ENCODE measurements at places on chromosomes 5 and 9. TPM values are rescaled to one million over a fixed set of nuclear protein-coding genes. Genes with fewer than 3 reads are reported as not detected.

The PCDHGB2 gene
- not detected for polyA plus RNA-seq

The SPINK13 gene
- 0.43 TPM for polyA plus RNA-seq

The RANBP17 gene
- polyA plus RNA-seq = 2.0 TPM

The PCDHB9 gene
- polyA plus RNA-seq = 0.47 TPM

The MZB1 gene
- polyA plus RNA-seq = 1.2 TPM

The CCDC187 gene
- 0.84 TPM for polyA plus RNA-seq

DNA sequence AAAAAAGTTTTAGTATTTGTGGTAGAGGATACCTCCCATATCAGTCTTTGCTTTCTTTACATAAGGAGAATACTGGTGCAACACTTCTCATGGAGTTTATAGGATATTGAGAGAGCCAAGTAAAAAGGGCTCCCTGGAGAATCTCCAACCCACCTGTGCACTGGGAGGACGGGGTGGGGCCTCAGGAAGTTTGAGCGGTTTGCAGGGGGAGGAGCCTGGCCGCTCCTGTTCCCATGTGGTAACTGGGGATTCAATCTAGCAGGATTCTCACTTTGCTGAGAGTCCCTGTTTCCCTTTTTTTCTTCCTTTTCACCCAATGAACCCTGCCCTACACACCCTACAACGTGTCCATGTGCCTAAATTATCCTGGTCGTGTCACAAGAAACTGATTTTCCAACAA, 82.8 kb downstream of the APTX start:
- no peaks in the 10 kb centered on the region for H3K4me1 ChIP-seq
- H3K27ac ChIP-seq = no peak overlapping the region
- DNase-seq = no peak

- H3K4me3 ChIP-seq = no peak overlapping the region
- no peaks in the 10 kb centered on the region for H3K27me3 ChIP-seq
- H3K27ac ChIP-seq = no peak overlapping the region
- H3K36me3 ChIP-seq = no peaks in the 10 kb centered on the region
- DNase-seq = no peak
- no peaks in the 10 kb centered on the region for H3K4me1 ChIP-seq
Observed at GRCh38 chr9:114431770-114432169, 44.0 kb upstream of the AKNA start.

- H3K4me3 ChIP-seq = no peak overlapping the region
- no peaks in the 10 kb centered on the region for H3K4me1 ChIP-seq
- H3K36me3 ChIP-seq = no peaks in the 10 kb centered on the region
- H3K27ac ChIP-seq = no peak overlapping the region
Observed at GRCh38 chr9:100579665-100580064, 1.8 kb downstream of the CAVIN4 start.

- DNase-seq = peak; percentile 66
- H3K4me1 ChIP-seq = no peaks in the 10 kb centered on the region
- H3K4me3 ChIP-seq = peak overlapping the region; percentile 41
- no peak overlapping the region for H3K27ac ChIP-seq
- H3K27me3 ChIP-seq = no peaks in the 10 kb centered on the region
Observed at GRCh38 chr5:1182633-1183423, 18.6 kb upstream of the SLC6A19 start.

GRCh38 chr5:100273846-100274580, 261.2 kb upstream of the FAM174A start:
- DNase-seq = no peak
- H3K4me1 ChIP-seq = no peaks in the 10 kb centered on the region
- H3K36me3 ChIP-seq = no peaks in the 10 kb centered on the region
- no peak overlapping the region for H3K4me3 ChIP-seq
- no peak overlapping the region for H3K27ac ChIP-seq
- H3K27me3 ChIP-seq = no peaks in the 10 kb centered on the region

DNA sequence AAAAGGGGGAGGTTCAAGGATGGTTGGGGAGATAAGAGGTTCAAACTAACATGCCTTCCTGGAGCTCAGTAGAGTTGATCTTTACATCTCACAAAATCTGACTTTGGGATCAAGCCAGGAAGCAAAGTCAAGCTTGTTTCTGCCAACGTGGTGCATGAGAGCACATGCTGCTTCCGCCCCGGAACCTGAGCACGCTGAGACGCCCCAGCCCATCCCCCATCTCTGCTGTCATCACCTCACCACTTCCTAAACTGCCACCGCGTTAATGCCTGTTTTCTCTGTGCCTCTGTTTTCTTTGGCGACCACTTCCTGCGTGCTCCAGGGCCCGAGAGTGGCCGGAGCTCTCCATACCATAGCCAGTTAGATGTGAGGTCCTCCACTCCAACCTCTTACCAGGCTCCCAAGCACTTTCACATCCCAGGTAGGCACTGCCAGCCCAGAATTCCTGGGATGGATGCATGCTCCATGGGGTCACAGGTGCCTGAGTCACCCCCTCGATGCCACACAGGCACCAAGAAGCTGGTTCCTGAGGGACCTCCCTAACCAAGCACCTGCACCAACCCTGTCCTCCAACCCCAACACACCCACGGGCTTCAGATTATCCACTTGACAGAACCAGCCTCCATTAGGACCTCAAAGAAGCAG, 31.2 kb upstream of the AFAP1L1 start:
- no peak for DNase-seq
- peaks cover 10% of the 10 kb centered on the region for H3K36me3 ChIP-seq
- H3K27ac ChIP-seq = no peak overlapping the region

- H3K4me3 ChIP-seq = no peak overlapping the region
- no peaks in the 10 kb centered on the region for H3K27me3 ChIP-seq
Observed at GRCh38 chr5:179224741-179225140, 120.5 kb downstream of the ADAMTS2 start.

- DNase-seq = no peak
- H3K27ac ChIP-seq = no peak overlapping the region
- H3K27me3 ChIP-seq = no peaks in the 10 kb centered on the region
- peaks cover 8% of the 10 kb centered on the region for H3K36me3 ChIP-seq
- H3K4me3 ChIP-seq = no peak overlapping the region
Observed at GRCh38 chr9:123450098-123450770, 94.2 kb downstream of the CRB2 start.

DNA sequence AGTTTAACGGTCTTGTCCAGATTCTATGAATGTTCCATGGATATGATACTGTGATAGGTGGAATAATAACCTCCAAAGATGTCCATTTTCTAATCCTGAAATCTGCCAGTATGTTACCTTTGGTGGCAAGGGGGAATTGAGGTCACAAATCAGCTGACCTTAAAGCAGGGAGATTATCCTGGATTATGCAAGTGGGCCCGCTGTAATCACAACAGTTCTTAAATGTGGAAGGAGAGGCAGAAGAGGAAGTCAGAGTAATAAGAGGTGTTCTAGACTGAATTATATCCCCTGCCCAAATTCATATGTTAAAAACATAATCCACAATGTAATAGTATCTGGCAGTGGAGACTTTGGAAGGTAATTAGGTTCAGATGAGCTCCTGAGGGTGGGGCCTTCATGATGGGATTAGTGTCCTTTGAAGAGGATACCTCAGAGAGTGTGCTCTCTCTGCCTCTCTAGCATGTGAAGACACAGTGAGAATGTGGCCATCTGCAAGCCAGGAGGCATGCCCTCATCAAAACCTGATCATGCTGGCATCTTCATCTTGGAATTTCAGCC, 47.6 kb upstream of the ZFAND5 start:
- H3K4me3 ChIP-seq = no peak overlapping the region
- no peaks in the 10 kb centered on the region for H3K4me1 ChIP-seq
- no peak overlapping the region for H3K27ac ChIP-seq
- H3K36me3 ChIP-seq = no peaks in the 10 kb centered on the region
- no peak for DNase-seq

DNA sequence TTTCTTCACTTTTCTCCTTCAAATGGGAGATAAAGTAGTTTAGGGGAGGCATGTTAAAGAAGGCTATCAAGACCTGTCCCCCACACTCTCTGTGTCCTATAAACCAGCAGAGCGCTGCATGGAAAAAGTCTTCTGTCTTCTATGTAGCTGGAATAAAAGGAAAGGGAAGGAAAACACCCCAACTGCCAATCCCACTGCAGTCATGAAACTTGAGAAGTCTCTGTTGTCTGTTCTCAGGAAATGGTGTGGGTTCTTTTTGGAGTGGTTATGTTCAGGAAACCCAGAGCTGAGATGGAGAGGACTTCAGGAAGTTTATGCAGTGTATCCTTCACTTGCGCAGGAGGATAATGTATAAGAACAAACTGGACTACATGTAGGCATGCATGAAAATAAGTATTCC, 274.3 kb downstream of the GAS1 start:
- no peaks in the 10 kb centered on the region for H3K27me3 ChIP-seq
- no peak overlapping the region for H3K27ac ChIP-seq
- H3K4me3 ChIP-seq = no peak overlapping the region
- no peaks in the 10 kb centered on the region for H3K36me3 ChIP-seq

All from kidney (tissue), 22 donors.